Breast epithelium (tissue), 4 donors: ENCODE measurements at places on chromosomes 2 and 18. TPM values are rescaled to one million over a fixed set of nuclear protein-coding genes. Genes with fewer than 3 reads are reported as not detected.
A peak's percentile ranks its signal among the peaks of the same experiment; 100 is the strongest.

DNA sequence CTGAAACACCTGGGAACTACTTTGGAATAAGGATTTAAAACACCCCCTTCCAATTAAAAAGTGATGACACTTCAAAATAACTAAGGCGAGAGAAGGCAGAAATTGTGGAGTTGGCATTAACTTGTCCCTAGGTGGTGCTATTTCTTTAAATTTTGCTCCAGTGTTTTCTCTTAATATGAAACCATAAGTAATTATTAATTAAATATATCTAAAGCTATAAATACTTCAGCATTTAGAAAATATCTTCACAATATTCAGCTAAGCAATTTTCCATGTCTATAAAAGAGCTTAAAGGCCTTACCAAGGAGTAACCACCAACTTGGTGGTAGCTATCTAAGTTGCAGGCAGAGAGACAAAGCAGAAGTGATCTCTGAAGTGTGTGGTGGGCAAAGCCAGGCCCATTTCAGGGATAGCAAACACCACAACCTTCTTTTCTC lies 186.8 kb upstream of the PGAP1 start:
- H3K27ac ChIP-seq, result no peak overlapping the region
- H3K36me3 ChIP-seq, result no peaks in the 10 kb centered on the region
- no peaks in the 10 kb centered on the region for H3K4me1 ChIP-seq
- H3K27me3 ChIP-seq, result no peaks in the 10 kb centered on the region

GRCh38 chr2:208370881-208371633 lies 35.5 kb upstream of the PTH2R start:
- no peaks in the 10 kb centered on the region for H3K36me3 ChIP-seq
- H3K4me1 ChIP-seq, result no peaks in the 10 kb centered on the region
- no peak overlapping the region for H3K27ac ChIP-seq
- H3K27me3 ChIP-seq, result no peaks in the 10 kb centered on the region
- DNase-seq, result no peak
- H3K4me3 ChIP-seq, result no peak overlapping the region

DNA sequence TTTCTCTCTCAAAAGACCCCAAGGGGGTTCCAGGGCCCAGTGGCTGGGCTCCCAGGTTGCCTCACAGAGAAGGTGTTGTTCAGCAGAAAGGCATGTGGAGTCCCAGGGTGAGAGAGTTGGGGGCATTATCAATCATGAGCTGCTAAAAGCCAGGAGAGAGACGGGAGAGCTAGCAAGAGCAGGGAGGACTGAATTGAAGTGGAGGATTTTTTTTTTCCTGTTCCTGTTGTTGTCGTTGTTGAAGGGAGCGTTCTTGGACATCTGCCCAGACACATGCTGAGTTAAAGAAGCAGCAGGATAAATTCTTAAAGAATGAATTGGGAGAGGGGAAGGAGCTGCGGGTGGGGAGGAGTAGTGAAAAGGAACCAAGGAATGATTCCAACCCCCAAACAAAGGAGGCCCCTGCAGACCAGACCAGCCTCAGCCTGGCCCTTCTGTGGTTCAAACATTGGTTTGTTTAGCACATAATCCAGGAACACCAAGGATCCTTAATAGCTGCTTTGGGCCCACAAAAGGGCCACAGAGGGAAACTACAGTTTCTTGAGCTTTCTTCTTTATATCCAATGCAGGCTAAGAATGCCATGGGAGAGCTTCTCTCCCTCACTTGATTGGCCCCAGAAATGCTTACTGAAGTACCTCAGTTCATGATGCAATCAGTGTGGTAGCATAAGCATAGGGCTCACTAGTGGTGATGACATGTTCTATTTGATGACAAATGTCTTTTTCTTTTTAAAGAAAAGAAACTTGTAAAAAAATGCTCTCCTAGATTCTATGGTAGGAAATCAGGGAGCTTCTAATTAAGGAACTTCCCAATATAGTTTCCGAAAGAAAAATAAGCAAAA lies 146.0 kb downstream of the SETBP1 start:
- peak; percentile 73 for DNase-seq
- H3K27ac ChIP-seq, result peak overlapping the region; percentile 87
- H3K27me3 ChIP-seq, result no peaks in the 10 kb centered on the region
- peak overlapping the region; percentile 20 for H3K4me3 ChIP-seq

- no peak overlapping the region for H3K4me3 ChIP-seq
- H3K4me1 ChIP-seq, result no peaks in the 10 kb centered on the region
Observed at GRCh38 chr2:101560780-101561315, 85.9 kb upstream of the RFX8 start.

DNA sequence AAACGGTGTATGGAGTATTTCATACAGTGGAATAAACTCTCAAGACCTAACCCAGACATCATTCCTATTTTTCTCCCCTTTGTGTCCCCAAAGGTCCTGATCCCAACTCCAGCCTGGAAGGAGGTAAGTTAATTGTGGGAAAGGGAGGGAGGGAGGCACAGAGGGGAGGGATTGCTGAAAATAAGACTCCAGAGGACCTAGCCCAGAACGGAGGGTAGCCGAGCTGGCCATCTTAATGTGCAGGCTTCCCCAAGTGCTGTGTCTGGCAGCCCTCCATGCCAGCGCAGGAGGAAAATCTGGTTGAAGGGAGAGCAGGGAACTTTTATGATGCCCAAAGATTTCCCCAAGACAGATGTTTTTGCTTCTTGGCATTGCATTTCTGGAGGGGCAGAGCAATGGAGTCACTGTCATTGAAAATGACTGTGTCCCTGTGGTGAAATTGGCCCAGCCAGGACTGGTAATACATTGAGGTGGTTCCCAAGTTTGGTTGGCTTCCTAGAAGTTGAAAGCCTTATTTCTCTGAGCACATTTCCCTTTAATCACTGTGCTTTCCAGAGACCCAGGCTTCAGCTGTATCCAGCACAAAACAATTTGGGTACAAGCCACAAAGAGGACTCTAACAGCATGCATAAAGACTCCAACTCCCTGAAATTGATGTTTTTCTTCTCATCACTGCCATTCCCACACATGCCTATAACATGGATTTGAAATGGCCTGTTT lies 202.7 kb downstream of the AGPS start:
- DNase-seq, result no peak
- peaks cover 4% of the 10 kb centered on the region for H3K4me1 ChIP-seq
- no peaks in the 10 kb centered on the region for H3K27me3 ChIP-seq
- no peak overlapping the region for H3K4me3 ChIP-seq
- H3K36me3 ChIP-seq, result no peaks in the 10 kb centered on the region

GRCh38 chr18:62399781-62400308 lies 74.7 kb downstream of the TNFRSF11A start:
- no peaks in the 10 kb centered on the region for H3K27me3 ChIP-seq
- no peaks in the 10 kb centered on the region for H3K36me3 ChIP-seq
- no peak for DNase-seq
- H3K27ac ChIP-seq, result no peak overlapping the region
- H3K4me3 ChIP-seq, result no peak overlapping the region

DNA sequence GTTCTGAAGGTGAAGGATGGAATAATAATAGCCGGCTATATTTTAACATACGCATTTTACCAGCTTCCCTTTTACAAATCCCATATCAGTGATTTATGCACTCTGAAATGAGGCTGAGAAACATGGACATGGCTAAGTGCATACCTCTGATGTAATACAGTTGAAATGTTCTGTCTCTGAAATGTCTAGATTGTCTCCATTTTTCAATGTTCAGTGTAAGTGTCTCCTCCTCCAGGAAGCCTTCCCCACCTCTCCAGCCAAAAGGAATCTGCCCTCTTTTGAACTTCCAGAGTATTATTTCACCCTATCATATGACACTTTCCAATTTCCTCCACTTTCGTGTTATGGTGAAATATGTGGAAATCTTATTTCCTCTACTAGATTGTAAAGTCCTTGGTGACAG lies 29.5 kb upstream of the ME2 start:
- H3K4me3 ChIP-seq, result no peak overlapping the region
- DNase-seq, result no peak
- H3K27me3 ChIP-seq, result no peaks in the 10 kb centered on the region
- no peaks in the 10 kb centered on the region for H3K4me1 ChIP-seq

The ZC3H8 gene
- 17.0 TPM for total RNA-seq
